MCF 10A (cell line): ENCODE measurements at places on chromosomes 3 and 15.

DNA sequence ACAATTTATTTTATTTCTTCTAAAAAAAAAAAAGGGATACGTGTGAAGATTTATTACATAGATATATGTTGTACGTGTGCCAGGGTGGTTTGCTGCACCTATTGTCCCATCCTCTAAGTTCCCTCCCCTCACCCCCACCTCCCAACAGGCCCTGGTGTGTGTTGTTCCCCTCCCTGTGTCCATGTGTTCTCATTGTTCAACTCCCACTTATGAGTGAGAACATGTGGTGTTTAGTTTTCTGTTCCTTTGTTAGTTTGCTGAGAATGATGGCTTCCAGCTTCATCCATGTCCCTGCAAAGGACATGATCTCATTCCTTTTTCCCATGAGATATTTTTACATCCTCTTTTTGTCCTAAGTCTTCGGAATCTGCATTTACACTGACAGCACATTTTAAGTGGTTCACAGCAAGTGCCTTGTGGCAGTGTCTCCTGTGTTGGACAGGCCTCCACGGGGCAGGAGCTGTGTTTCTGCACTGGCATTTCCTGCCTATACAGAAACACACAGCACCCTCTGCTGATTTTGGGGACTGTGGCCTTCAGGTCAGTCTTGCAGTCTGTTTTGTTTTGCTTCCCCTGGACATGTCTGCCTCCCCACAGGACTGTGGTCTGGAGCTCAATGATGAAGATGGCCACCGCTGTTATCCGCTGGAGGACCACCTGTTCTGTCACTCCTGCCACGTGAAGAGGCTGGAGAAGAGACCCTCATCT, 12.7 kb upstream of the SACM1L start:
- no peak for DNase-seq

DNA sequence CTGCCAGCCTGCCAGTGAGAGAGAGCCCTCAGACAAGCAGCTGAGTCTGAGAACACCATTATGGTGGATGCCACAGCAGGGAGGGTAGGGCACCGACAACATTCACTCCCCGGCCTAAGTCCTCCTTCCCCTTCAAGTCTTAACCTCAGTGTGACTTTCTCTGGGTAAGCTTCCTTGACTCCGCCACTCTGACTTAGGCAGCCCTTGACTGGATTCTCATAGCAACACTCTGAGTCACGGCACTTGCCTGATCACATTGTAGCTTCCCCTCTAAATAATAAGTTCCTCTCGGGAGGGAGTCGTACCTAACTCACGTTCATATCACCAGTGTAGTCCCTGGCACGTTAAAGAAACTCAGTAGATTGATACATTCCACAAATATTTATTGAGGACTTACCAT, 180.5 kb downstream of the FOXB1 start:
- DNase-seq, result peak; percentile 38

DNA sequence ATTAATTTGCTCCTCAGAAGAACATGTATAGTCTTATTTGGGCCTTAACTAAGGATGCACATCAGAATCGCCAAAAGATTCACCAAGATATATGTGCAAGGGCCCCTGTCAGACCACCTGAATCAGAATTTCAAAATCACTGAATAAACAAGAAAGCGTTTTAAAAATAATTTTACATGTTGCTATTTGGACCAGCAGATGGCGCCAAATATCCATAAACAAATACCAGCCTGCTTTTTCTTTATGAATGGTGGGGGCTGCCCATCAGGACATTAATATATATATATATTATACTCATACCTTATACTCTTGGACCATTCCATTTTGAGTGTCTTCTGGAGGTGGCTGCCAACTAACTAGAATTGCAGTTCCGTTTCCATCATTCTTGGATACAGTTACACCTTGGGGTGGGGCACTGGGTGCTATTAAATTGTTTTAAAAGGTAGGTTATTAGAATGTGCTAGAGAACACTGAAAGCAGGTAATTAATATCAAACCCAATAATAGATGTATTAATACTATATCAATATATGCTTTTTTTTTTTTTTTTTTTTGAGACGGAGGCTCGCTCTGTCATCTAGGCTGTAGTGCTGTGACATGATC, 1108.3 kb downstream of the ROBO1 start:
- peak; percentile 57 for DNase-seq

DNA sequence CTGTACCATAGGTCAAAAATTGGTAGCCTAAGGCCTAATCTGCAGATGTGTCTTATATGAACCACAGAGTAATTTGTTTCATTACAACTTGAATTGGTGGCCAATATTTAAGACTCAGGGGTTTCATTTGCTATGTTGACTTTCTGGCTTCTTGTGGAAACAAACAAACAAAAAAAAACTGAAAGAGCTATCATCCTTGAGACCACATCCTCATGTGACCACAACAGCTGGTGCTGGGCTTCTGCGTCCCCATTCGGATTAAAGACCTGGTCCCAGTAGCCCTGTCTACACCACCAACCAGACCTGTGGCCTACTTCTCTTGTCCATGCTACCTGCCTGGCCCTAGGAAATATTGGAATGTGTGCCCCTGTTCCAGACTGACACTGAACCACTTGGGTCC, 61.7 kb downstream of the STRIT1 start:
- no peak for DNase-seq

DNA sequence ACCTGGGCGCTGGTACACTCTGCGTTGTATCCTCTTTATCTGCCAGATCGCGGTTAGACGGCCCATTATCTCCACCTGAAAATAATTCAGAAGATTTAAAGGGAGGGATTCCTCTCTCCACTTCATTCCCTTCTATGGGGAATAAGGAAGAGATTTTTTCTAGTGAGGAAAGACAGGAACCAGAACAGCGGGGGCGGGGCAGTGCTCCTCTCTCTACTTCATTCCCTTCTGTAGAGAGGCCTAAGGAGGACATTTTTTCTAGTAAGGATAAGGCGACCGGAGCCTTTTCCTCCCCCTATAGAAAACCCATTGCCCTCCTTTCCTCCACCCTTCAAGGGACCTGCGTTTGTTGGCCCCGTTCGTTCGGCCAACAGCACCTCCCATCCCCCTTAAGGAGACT, 8.3 kb upstream of the LIPH start:
- no peak for DNase-seq

- DNase-seq, result no peak
Observed at GRCh38 chr3:66692042-66692765, 191.4 kb upstream of the LRIG1 start.
